Posterior cingulate gyrus (tissue), 11 donors: ENCODE measurements at places on chromosomes 2 and 18.

DNA sequence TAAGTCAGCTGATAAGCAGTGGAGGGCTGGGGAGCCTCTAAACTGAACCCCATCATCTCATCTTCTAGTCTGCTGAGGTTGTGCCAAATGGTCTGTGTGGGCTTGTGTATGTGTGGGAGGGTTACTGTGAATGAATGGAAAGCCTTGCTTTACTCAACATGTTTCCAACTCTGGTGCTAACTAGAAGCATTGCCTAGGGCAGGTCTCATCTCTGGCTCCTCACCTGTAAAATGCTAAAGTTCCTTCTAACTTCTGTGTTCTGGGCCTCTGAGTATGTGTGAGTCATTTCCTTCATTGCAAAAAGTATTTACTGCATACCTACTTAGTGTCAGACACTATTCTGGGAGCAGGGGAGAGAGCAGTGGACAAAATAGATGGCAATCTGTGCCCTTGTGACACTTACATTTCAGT lies 1.3 kb downstream of the LIPG start:
- DNase-seq: no peak

DNA sequence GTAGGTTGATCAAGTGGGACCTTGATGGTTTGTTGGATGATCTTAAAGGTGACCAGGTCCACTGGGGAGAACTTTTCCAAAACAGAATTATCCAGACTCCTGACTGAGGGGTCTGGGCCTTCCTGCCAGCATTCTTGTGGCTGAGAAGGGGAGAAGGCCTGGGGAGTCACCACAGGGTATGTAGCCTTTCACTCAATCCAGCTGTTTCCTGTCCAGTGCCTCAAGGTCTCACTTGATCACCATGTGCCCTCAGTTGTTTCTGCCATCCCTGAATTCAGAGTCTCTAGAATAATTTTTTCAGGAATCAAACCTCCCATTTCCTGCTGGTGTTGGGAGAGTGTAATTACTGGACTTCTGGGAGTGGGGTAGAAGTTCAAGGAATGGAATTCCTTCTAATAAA lies 54.4 kb upstream of the TANC1 start:
- DNase-seq: no peak

DNA sequence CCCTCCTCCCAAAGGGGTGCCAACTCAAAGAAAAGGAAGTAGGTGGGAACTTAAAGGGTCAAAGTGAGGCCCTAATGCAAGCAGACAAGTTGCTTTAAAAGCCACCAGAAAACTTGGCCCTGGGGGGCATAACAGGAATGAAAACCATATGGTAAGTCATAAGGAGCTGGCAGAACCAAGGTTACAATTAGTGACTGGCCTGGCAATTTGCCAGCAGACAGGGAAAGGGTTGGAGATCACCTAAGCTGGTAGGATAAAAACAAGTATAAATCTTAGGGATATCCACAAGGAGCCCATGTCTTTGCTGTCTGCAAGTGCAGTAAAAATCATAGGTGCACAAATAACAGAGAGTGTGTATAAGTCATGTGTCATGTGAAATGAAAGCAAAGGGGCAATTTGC lies 256.7 kb upstream of the LRRTM4 start:
- no peak for DNase-seq

GRCh38 chr18:43710135-43710534 lies 432.8 kb upstream of the SYT4 start:
- DNase-seq: no peak

DNA sequence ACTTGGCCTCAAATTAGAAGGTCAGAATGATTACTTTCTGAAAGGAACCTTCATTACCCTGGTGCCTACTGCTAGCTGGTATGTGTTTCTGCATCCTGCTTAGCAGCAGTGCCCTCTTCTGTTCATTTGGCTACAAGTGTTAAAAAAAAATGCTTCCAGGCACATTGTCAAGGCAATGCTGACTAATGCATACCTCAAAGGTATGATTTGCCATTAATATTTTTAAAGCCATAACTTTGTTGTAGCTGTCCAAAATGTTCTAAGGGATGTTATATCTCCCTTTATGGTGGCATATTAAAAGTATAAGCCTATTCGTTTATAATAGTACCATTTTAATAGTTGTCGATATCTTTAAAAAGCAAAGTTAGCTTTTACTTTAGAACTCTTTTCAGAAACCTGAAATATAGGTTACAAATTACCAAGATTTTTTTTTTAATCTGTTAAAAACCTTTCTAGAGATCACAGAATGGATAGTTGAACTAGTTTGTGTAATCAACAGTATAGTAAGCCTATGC lies 52.0 kb upstream of the FAM171B start:
- DNase-seq: peak; percentile 39
